CD4-positive, alpha-beta T cell treated with Interleukin-1 beta for 1 hour (primary cell): ENCODE measurements at places on chromosomes 16 and 17.

- DNase-seq: no peak
Measured at GRCh38 chr17:74290340-74290739, 16.3 kb downstream of the DNAI2 start.

GRCh38 chr17:51374209-51374608 lies 113.9 kb downstream of the UTP18 start:
- no peak for DNase-seq

GRCh38 chr16:57613514-57613913 lies 14.9 kb upstream of the ADGRG1 start:
- no peak for DNase-seq

- no peak for DNase-seq
Measured at GRCh38 chr17:17346428-17347233, 43.5 kb downstream of the NT5M start.

DNA sequence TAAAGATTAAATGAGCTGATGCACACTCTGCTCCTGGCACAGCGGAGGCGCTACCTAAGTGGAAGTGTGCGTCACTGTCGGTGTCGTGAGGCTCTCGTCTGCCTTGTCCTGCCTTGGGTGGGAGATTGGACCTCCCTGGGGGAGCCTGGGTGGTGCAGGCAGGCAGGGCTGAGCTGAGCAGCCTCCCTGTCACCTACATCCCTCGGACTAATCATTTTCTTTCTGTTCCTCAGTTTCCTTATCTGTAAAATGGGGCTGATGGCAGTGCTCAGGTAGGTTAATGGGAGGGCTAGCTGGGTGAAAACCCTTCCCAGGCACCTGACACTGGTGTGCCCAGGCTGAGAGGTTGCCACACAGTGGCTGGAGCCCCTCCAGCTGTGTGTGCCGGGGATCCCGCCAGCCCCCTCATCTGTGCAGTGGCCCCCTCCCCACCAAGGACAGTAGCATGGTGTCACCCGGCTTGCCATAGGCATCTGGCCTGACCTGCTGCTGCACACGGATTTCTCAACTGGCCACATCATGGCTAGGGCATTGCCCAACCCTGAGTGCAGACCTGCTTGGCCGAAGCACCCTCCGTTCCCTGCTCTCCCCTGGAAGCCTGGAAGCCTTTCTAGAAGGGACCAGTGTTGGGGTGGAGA lies 4.3 kb downstream of the ADCY7 start:
- DNase-seq: no peak

DNA sequence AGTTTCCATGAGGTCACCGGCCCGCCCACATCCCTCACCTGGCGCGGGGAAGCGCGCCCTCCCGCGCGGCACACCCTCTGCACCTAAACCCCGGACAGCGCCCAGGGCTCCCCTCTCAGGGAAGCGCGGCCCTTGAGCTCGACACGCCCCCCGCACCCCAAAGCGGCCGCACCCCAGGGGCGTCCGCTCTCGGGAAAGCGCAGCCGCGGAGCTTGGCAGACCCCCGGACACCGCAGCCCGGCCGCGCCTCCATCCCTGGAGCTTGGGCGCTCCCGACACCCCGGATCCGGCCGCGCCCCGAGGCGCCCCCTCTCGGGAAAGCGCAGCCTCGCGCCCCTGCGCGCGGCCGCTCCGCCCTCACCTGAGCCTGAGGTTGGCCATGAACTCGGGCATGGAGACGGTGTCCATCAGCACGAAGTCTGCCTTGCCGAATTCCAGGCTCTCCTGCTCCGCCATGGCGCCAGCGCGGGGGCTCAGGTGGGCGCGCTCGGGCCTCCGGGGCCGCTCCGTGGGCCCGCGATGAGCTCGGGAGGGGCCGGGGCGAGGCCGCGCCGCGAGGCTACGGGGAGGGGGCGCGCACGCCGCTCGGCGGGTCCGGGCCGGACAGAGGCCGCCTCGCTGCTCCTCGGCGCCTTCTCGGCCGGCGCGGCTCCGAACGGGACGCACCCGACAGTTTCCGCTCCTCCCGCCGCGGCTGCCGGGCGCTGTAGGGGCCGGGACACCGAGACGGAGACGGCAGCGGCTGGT lies at the start of gene MYO1D:
TSS of gene MYO1D (minus strand) at position 708 of the 747 bp plus-strand sequence. CDS start at position 456, 252 bp downstream.
- DNase-seq: peak; percentile 52

- DNase-seq: no peak
Measured at GRCh38 chr17:18191967-18192366, 8.3 kb downstream of the ALKBH5 start.

DNA sequence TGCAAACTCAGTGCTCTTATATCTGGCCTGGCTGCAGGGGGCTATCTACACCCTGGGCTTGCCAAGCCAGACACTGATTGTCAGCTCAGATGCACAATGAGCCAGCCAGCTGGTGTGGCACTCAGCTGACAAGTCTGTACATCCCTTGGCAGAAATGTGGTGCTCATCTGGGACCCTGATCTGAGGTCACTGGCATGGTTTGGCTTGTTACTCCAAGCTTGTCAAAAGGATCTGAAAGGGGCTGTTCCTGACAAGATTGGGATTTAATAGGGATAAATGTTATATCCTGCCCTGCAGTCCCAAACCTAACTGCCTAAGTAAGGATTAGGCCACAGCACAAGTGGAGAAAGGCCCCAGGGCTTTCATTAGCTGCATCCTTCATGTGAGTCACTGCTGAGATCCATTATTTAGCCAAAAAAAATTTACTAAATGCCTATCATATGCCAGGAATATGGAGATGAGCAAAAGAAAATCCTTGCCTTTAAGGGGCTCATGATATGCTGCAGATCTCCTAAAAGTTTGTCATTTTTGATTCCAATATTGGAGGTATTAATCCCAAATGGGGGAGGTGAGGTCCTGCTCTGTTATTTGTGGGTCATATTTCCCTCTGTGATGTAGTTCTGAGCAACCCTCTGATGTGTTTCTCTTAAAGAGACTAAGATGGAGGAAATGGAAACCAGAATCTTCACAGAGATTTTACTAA lies 6.3 kb downstream of the SLC6A2 start:
- DNase-seq: no peak

DNA sequence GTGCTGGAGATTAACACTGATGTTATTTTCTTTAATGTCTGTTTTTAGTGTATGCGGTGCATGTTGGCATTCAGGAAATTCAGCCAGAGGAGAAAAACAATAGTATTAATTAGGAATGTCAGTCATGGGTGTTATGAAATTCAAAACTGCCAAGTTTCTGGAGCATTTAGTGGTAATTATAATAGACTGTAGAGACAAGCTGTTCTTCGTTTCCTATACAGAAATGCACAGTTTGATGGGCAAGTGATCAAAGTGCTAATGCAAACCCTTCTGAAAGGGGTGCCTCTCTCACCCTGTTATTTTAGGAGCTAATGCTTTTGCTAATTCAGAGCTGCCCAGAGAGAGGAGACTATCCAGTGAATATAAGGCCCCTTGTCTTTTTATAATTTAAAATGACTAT lies 573.8 kb upstream of the EEF2KMT start:
- no peak for DNase-seq

GRCh38 chr16:48102083-48103008 lies 53.4 kb downstream of the ABCC12 start:
- no peak for DNase-seq

DNA sequence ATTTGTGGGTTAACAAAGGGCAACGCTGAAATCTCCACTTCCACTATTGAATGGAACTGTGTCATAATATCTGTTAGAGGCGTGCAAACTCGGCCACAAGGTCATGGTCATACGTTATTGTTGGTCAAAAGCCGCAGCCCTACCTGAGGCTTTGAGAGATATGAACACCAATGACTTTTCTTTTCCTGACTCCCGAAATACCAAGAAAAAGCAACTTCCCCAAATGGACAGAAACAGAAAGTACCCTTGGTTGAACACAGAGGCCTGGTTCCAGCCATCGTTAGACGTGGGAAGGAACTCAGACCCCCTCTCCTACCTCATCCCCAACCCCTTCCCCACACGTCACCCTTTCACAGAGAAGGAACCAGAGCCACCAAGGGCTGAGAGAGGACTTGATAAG lies 1.4 kb upstream of the PIK3R5 start:
- DNase-seq: peak; percentile 50

GRCh38 chr17:28527181-28527681 lies 21.1 kb downstream of the FOXN1 start:
- DNase-seq: no peak

- DNase-seq: no peak
Measured at GRCh38 chr16:20660325-20660724, 37.2 kb downstream of the ACSM1 start.

DNA sequence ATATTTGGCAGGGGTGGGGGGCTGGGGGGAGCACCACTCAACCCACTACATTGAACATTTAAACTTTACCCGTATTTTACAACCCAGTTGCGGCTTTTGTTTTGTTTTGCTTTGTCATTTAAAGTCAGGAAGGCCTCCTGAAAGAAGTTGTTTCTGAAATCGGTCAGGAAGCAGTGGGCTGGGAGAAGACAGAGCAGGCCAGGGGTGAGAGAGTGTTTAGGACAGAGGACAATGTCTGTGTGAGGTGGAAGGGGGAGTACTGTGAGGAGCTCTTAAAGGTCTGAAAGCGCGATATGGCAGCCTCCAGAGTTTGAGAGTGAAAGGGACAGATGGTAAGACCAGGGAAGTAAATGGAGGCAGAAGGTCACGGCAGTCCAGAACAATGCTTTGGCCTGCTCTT lies 6.1 kb upstream of the WFIKKN2 start:
- DNase-seq: no peak

GRCh38 chr16:3444032-3444388 lies 530 bp downstream of the NAA60 start:
- DNase-seq: peak; percentile 33

GRCh38 chr16:57146040-57146647 lies 39.7 kb downstream of the PSME3IP1 start:
- DNase-seq: no peak

DNA sequence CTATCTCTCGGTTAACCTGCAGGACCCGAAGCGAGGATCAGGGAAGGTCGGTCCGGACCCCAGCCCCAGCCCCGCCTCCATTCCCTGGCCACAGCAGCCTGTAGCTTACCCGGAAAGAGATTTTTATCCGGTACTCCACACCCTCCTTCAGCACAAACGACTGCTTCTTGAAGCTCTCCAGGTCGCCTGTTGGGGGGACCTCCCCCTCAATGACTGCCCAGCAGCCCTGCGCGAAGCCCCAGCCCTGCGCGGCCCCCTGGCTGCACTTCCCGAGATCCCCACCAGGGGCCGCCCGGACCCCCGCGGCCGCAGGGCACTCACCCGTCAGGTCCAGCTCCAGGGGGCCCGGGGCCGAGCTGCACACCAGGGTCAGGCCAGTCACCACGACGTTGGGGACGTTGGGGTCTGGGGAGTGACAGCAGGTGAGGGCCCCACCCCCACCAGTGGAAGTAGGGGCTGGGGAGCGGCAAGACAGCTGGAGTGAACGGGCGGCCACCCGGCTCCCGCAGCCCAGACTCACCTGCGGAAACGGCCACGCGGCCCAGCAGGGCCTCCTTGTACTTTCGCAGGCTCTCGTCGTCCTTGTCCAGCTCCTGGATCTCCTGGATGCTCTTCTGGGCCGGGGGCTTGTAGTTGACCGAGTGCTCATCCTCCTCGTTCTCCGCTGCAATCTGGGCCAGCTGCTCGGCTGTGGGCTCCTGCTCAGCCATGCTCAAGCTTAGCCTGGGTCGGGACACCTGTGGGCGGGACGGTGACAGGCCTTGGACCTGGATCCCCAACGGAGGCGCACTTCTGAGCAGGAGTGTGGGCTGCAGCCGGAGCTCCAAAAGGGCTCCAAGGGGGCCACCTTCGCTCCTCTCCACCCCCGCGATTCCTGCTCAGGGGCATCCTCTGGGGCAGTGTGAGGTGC lies 1.7 kb downstream of the ARHGDIA start:
- peak; percentile 37 for DNase-seq

DNA sequence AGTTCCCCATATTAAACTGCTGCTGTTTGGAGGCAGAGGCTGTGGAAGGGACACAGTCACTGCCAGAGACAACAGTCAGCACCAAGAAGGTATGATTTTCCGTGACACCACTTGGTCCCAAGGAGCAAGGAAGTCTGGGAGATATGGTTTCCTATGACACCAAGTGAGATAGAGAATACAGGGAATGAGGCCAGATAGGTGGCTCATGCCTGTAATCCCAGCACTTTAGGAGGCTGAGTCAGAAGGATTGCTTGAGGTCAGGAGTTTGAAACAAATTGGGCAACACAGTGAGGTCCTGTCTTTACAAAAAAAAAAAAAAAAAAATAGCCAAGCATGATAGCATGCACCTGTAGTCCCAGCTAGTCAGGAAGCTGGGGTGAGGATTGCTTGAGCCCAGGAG lies 90.8 kb downstream of the ABCC12 start:
- no peak for DNase-seq

DNA sequence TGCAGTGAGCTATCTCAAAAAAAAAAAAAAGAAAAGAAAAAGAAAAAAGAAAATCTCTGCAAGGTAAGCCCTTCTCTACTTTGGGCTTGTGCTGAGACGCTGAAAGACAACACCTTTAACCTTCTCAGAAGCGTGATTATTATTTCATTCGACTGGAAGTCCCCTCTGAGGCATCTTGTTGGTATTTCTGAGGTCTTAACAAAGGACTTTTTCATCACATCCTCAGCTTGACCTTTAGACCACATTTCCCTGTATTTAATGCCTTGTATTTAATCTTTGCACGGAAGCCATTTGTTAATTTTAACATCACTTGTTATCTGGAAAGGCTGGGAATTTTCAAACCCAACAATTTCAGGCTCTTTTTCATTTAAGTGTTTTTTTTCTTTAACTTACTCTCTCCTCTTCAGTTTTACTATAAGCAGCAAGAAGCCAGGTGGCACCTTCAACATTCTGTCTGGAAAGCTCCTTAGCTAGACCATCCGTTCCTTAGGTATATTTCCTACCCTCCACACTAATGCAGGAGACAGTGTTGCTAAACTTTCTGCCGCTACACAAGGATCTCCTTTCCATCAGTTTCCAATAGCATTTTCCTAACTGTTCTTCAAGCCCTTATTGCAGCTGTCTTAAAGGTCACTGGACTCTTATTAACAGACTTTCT lies 10.3 kb downstream of the KCTD13 start:
- DNase-seq: no peak

GRCh38 chr17:65794572-65794971 lies 233.1 kb upstream of the AXIN2 start:
- DNase-seq: no peak

GRCh38 chr17:78861229-78861628 lies 20.6 kb upstream of the USP36 start:
- DNase-seq: no peak

DNA sequence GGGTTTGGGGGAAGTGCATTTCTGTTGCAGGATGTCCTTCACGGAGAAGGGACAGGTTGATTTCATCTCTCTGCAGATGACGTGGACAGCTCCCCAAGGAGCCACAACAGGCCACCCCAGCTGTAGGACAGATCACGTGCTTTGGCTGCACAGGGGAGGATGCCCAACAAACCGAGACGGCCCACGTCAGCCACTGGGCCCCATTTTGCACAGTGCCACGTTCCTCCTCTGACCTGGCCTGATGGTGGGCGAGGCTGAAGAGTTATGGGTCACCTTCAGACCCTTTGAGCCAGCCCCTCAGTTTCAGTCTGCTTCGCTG lies 9.0 kb upstream of the RHBDL3 start:
- DNase-seq: no peak

GRCh38 chr16:23519282-23519681 lies 9.0 kb upstream of the GGA2 start:
- no peak for DNase-seq
